HuH-7.5 (cell line): ENCODE measurements at places on chromosomes 6 and 20.

- DNase-seq: peak; percentile 47
Measured at GRCh38 chr6:42963855-42964605, 3.5 kb downstream of the GNMT start.

GRCh38 chr6:113936093-113936934 lies 34.6 kb downstream of the HDAC2 start:
- DNase-seq: peak; percentile 26

GRCh38 chr20:18001131-18001921 lies 32.5 kb downstream of the MGME1 start:
- no peak for DNase-seq

DNA sequence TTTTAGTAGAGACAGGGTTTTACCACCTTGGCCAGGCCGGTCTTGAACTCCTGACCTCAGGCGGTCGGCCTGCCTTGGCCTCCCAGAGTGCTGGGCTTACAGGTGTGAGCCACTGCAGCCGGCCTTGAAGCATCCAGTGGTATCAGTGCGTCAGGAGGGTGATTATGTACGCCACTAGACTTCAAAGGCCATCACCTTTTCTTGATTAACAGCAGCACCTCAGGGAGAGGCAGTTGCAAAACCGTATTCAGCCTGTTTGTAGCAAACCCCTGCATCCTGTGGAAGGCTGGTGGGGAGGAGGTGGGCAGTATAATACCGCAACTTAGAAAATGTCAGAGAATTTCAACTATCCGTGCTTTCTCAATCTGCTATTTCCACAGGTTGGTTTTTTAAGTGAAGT lies 27.3 kb upstream of the SHLD1 start:
- DNase-seq: no peak

GRCh38 chr6:43742285-43742684 lies 27.7 kb upstream of the VEGFA start:
- DNase-seq: no peak

GRCh38 chr6:134589512-134589911 lies 271.6 kb upstream of the SGK1 start:
- no peak for DNase-seq

DNA sequence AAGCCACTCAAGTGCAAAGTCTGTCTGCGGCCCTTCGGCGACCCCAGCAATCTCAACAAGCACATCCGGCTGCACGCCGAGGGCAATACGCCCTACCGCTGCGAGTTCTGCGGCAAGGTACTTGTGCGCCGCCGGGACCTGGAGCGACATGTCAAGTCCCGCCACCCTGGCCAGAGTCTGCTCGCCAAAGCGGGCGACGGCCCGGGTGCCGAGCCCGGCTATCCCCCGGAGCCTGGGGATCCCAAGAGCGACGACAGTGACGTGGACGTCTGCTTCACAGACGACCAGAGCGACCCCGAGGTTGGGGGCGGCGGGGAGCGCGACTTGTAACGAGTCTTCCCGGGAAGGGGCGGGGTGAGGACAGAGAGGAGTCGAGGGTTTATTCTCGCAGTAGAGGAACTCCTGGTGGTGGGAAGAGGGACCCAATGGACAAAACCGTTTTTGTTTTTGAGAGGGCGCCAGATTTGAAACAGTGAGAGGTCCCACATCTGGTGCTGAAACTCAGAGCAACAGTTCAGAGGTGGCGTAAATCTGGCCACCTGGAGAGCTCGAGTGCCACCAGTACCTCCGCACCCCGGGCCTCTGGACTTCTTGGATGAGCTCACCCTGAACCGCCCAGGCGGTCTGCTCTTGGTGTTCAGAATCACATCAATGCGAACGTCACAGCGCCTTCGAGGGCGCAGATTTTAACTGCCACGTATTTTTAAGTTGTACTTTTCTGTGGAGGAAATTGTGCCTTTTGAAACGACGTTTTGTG lies 8.0 kb downstream of the PRDM13 start:
- DNase-seq: peak; percentile 58

DNA sequence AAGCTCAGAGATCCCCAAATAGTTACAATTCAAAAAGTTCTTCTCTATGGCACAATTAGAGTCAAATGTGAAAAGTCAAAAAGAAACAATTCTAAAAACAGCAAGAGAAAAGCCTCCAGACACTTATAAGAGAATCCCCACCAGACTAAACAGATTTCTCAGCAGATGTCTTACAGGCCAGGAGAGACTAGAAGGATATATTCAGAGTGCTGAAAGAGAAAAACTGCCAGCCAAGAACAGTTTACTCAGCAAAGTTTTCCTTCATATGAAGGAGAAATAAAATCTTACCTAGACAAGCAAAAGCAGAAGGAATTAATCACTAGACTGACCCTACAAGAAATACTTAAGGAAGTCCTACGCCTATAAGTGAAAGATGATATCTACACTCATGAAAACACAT lies 176.1 kb upstream of the OPRM1 start:
- no peak for DNase-seq

DNA sequence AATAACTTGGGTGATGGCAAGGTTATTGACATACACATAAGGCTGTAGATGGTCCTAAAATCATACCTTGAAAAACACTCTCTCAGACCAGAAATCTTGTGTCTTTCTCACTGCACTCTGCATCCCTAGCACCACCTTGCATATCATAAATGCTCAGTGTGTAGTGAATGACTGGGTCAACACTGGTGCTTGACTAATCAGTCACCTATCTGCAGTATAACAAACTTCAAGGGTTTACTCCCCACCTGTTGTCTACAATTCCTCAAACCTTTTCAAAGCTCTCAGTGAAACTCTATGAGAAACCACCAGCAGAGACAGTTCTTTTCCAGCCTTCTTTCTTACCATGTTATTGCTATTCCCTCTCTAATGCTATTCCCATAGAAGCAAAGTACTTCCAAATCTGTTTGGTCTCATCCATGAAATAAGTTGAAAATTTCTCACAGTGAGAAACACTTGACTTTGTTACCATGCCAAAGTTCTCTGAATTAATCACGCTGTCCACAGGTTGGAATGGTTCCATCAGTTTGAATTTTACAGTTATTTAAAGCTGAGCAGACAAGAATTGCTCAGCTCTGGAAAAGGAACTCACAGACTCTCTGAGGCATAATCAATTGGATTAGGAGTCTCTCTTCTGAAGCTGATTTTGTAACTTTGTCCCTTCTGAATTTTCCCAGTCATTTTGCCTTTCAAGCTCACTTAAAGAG lies 104.8 kb upstream of the EYA4 start:
- no peak for DNase-seq

- DNase-seq: no peak
Measured at GRCh38 chr6:108564178-108564577, 3.5 kb downstream of the FOXO3 start.

DNA sequence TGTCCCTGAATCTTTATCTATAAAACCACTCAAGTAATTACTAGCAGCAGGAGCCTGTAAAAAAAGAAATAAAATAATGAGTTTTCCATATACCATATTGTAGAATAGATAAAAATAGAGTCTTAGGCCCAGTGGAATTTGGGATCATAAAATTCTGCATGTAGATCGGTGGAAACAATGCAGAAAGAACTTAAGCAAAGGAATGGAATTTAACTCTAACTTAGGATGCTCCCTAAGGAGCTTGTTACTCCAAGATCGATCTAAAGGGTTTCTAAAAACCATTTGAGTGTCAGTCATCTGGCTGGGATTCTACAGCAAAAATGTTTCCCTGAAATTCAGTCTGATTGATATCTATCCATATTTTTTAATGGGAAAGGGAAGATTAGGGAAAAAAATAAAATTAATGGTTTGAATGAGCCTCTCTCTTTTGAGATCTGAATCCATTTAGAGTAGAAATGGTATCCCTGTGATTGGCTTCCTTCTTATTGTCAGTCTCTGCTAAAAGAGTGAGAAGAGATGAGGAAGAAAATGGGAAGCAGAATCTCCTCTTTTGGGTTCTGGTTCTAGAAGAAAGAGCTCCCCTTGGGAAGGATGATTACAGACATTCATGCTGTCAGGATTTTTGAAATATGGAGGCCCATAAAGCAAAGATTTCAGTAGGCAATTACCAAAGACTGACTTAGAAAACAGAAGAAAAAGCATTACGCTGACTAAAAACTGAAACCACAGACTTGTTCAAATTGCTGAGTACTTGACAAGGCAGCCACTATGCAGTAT lies 564.3 kb upstream of the MARCKS start:
- DNase-seq: no peak

DNA sequence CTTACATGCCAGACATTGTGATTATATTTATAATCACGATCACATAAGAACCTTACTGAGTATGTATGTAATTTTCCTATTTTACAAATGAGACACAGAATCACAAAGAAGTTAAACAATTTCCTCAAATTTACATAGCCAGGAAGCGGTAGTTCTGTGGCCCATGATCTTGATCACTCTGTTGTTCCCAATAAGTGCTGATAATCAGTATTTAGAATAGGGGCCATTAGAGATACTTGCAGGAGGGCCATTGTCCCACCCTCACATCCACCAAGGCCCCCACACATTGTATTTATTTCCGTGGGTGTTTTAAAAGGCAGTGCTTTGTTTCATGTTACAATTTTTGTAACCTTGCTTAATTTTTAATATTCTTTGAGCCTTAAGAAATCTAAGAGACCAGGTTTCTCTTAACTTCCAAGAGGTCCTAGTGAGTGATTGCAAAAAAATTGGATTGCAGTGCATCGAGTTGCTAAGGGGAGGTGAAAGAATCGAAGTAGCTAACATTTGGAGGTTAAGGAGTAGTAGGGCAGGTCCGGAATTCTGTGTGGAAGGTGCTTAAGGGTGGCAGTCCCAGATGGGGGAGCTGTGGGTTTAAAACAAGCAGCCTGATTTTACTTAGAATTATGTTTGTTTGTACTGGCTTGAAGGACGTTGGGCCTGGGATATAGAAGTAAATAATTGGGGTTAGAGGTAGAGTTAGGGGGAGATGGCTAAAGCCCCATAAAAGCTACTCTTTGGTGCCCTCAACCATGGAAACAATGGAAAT lies 339.4 kb downstream of the CDKAL1 start:
- DNase-seq: no peak

GRCh38 chr6:129432738-129433137 lies 277.2 kb downstream of the ARHGAP18 start:
- peak; percentile 14 for DNase-seq

DNA sequence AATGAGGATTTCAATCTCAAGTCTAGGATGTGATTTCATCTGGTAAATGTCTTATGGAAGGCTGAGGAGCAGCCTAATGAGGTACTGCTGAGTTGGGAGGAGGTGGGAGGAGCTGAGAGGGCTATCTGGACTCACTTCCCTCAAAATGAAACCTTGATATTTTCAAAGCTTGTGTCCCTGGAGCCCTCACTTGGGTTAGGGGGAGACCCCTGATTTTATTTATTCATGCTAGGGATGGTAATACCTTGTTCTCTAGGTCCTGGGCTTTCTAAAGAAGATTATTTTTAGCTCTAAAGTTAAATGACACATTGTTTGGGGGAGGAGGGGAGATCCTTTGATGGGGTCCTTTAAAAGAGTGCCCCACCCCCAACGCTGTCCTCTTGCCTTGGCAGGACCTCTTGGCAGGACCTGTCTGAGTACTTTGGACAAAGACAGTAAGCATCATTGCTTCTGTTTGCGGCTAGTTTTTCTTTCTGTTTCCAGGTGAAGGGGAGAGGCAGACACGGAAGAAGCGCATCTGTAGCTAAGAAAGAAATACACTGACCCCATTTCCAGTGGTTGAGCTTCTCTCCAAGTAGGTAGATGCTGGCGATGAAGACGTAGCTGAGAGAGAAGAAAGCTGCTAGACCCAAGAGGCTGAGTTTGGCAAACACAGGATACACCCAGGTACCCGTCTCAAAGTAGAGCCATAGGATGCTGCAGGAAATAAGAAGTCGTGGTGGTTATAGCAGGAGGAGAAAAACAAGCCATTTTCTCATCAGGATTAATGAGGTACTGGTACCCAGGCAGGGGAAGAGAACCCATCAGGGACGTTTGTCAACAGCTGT lies 55.6 kb downstream of the ADTRP start:
- no peak for DNase-seq

GRCh38 chr6:9233226-9233625 lies 797.9 kb upstream of the SLC35B3 start:
- no peak for DNase-seq

DNA sequence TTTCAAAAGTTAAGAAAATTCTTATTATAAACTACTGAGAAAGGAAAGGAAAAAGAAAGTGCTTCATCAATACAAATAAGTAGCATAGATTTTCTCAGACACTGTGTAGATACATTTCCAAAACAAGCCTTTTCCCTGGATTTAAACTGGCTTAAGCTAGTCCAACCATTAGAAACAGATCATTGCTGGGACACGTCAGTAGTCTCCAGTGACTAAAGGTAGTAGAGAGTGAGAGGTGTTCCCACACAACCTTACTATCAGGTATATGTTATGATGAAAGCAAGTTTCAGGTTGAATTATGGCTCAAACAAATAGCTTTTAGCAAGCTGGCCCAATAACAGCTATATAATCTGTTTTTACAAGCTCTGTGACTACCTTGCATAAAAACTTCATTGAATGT lies 47.3 kb upstream of the SLC2A12 start:
- no peak for DNase-seq
